Cortex of kidney (tissue), 1 donor: ENCODE measurements at places on chromosomes 4 and X.

DNA sequence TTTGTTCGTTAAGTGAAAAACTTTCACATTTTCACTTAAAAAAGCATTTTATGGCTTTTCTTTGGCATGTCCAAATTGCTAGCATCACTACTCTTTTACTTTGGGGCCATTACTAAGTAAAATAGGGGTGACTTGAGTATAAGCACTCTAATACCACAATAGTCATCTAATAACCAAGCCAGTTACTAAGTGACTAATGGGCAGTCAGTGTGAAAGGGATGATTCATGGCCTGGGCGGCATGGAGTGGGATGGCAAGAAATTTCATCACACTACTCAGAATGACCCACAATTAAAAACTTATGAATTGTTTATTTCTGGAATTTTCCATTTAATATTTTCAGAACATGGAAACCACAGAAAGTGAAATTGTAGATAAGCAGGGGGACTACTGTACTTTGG, 60.9 kb downstream of the BMP15 start:
- DNase-seq = no peak

- DNase-seq = no peak
Observed at GRCh38 chr4:139908636-139909437, 243.2 kb downstream of the MGST2 start.

DNA sequence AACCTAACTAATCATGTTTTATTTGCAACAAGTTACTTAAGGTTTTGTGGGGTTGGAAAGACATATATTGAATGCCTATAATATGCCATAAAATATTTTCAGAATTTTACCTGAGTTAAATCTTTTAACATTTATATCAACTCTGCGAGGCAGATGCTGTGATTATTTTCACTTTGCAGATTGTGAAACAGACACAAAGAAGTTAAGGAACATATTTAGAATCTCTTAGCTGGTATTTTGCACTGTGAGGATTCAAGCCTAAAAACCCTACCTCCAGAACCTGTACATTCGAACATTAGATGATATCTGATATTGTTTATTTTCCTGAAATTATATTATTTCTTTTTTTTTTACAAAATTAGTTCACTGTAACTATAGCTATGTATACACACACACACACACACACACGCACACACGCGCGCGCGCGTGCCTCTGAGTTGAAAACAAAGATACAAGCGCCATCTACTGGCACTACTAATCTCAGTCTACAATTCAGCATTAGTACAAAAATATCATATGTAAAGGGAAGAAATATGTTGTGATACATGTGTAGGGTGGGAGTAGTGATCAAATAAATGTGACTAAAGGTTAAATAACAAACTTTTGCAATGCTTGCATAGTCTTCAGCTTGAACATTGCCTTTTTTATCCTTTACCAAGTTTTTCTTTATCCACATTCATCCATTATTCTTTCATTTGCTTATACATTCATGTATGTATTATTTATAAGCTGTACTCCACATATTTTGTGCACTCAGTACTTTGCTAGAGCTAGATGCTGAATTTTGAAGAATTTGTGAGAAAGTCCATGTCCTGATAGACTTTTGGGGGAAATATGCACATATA, 61.5 kb downstream of the ANXA10 start:
- DNase-seq = no peak

DNA sequence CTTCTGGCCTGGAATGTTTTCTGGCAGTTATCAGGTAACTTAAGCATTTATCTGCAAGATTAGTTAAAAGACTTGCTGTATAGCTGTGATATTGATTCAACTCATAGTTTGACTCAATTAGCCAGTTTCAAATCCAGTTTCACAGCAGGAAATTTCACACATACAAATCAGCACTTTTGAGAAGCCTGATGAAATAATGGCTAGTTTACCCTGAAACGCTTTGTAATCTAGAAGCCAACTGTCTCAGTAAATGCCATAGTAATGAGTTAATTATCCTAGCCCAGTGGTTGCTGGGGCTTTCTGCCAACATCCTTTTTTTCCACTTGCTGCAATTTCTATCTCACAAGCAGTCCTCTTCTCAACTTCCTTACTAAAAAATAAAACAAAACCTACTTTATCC, 53.1 kb downstream of the ARHGEF38 start:
- DNase-seq = no peak

DNA sequence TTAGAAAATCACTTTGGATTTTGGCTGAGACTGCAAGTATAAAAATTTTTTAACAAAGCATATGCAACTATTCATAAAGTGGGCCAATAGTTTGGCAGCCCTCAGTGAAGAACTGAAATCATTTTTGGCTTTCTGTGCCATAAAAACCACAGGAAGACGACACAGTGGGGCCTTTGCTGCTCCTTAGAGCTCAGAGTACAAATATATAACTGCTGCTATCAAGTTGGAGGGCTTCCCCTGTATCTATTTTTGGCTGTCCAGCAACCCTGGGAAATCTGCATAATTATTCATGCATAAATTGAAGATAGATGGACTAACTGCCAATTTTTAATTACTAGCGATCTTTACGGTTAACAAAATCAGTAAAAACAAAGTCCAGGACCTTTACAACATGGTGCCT, 51.5 kb upstream of the FTHL17 start:
- no peak for DNase-seq

DNA sequence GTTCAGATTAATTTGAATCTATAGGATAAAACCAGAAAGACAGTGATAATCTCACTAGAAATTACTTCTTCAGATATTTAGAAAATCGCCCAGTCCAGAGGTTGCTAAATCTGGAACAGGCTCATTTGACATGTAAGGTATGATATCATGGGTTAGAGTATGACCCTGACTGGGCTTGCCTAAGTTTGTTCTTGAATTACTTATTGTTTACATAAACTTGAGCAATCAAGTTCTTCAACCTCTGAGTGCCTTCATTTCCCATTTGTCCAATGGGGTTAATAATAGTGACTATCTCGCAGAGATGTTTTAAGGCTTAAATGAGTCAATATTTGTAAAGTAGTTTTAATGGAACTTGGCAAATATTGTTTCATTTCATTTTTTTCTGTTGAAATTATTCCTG, 1947.6 kb upstream of the IGFBP7 start:
- no peak for DNase-seq

GRCh38 chrX:19852014-19853005, 35.1 kb downstream of the SH3KBP1 start:
- DNase-seq = no peak
